ENCODE measurements at places on chromosomes 2 and 18. TPM values are rescaled to one million over a fixed set of nuclear protein-coding genes. Genes with fewer than 3 reads are reported as not detected.

The BMPR2 gene
- total RNA-seq: 7.4 TPM

The BMP10 gene
- not detected for total RNA-seq

DNA sequence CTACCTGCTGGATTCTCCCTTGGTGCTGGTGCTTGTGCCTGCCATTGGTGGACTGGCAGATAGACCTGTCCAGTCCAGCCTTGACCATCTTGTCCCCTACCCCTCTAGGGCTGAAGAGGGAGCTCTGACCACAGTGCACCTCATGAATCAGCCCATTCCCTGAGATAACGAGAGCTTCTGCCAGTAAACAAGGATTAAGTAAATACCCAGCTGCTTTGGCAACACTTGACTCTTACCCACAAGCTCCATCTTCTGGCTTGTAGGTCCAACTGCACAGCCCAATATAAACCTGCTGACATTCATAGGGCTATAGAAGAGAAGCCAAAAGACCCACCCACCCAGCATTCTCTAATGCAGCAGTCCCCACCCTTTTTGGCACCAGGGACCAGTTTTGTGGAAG, 186.4 kb downstream of the PIK3C3 start:
- DNase-seq: peak; percentile 53
- no peak overlapping the region for H3K27ac ChIP-seq
- H3K4me1 ChIP-seq: no peaks in the 10 kb centered on the region
- no peaks in the 10 kb centered on the region for H3K27me3 ChIP-seq
- no peak overlapping the region for H3K4me3 ChIP-seq

- peaks cover 10% of the 10 kb centered on the region for H3K27me3 ChIP-seq
- H3K27ac ChIP-seq: no peak within 1 kb of the TSS
- DNase-seq: peak; percentile 68
- no peaks in the 10 kb centered on the region for H3K36me3 ChIP-seq
- H3K4me3 ChIP-seq: peak within 1 kb of the TSS; percentile 39
These were observed at the start of gene KCNF1 for GRCh38 chr2:10911291-10912075. Gene KCNF1, plus strand, starts transcription at chr2:10911934. Its CDS starts 493 bp downstream, at chr2:10912427.

GRCh38 chr2:133794114-133794513, 225.9 kb upstream of the NCKAP5 start:
- no peaks in the 10 kb centered on the region for H3K36me3 ChIP-seq
- no peaks in the 10 kb centered on the region for H3K27me3 ChIP-seq
- H3K4me1 ChIP-seq: peaks cover 6% of the 10 kb centered on the region
- H3K4me3 ChIP-seq: no peak overlapping the region
- no peak for DNase-seq

DNA sequence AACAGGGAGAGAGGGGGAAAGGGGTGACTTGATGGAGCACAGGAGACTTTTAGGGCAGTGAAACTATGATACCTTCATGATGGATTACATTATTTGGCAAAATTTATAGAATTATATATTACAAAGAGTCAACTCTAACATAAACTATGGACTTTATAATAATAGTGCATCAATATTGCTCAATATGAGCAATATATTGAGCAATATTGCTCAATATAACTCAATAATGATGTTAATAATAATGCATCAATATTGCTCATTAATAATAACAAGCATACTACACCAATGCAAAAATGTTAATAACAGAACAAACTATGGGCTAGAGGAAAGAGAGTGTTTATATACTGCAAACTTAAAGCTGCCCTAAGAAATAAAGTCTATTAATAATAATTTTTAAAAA, 3.1 kb upstream of the UNC80 start:
- H3K27ac ChIP-seq: no peak overlapping the region
- H3K27me3 ChIP-seq: no peaks in the 10 kb centered on the region
- DNase-seq: no peak
- no peaks in the 10 kb centered on the region for H3K4me1 ChIP-seq
- no peak overlapping the region for H3K4me3 ChIP-seq

DNA sequence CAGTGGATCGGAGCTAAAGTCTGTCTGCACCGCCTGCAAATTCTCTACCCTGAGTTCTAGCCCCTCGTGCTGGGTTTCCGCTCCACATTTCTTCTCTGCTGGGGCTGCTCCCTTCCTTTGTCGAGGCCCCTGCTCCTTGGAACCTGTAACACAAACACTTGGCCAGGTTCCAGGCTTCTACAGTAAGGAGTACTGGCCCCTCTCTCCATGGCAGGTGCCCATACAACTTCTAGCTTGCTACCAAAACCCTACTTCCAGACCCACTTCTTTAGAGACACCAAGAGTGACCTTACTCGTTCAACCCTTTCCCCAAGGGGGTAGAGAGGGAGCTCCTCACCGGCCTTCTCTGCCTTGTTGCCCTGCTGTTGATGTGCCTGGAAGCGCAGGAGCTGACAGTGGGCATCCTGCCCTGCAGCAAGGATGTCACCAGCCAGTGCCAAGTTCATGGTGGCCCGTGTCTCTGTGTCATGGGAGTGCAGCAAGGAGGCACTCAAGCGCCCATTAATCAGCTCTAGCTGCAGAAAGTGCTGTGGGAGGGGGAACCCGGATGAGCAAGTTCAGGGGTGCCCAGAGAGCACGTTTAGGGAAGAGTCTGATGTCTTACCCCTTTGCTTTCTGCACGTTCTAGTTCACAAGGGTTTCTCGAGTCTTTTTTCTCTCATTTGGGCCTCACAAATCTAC, 1.1 kb downstream of the PREB start:
- no peak for DNase-seq
- peaks cover 20% of the 10 kb centered on the region for H3K36me3 ChIP-seq
- H3K4me3 ChIP-seq: peak overlapping the region; percentile 96
- peaks cover 44% of the 10 kb centered on the region for H3K4me1 ChIP-seq
- peaks cover 3% of the 10 kb centered on the region for H3K27me3 ChIP-seq

DNA sequence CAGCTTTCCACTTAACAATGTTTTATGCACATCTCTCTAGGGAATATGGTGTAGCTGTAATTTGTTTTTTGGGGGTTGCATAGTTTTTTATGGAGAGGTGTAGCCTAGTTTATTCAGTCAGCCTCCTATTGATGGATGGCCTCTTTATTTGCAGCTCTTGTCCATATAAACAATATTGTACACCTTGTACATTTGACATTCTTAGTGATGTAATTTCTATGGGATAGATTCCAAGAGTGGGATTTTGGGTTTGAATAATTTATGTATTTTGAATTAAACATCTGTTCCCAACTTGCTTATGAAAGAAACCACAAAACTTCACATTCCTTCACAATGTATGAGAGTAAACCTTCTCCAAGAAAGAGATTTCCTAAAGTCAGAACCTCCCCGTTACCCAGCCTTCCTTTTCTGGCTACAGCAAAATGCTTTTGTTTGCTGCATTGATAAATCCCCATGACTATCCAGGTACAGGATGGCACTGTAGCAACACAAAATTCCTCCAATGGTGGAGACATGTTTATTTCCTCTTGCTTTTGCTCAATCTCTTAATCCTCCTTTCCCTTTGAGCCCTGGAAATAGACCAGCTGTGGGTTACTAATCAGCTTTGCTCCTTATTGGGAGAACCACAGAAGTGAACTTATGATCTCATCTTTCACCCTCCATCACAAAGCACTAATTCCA, 58.4 kb upstream of the GALR1 start:
- H3K36me3 ChIP-seq: no peaks in the 10 kb centered on the region
- H3K27ac ChIP-seq: no peak overlapping the region
- no peak overlapping the region for H3K4me3 ChIP-seq
- no peak for DNase-seq
- no peaks in the 10 kb centered on the region for H3K4me1 ChIP-seq
- no peaks in the 10 kb centered on the region for H3K27me3 ChIP-seq

The ABCA12 gene
- total RNA-seq: 0.04 TPM

GRCh38 chr2:233076749-233077148, 16.6 kb downstream of the INPP5D start:
- peaks cover 3% of the 10 kb centered on the region for H3K36me3 ChIP-seq
- H3K27me3 ChIP-seq: no peaks in the 10 kb centered on the region
- no peak overlapping the region for H3K27ac ChIP-seq
- H3K4me1 ChIP-seq: peaks cover 16% of the 10 kb centered on the region
- no peak overlapping the region for H3K4me3 ChIP-seq

The VWA3B gene
- not detected for total RNA-seq

DNA sequence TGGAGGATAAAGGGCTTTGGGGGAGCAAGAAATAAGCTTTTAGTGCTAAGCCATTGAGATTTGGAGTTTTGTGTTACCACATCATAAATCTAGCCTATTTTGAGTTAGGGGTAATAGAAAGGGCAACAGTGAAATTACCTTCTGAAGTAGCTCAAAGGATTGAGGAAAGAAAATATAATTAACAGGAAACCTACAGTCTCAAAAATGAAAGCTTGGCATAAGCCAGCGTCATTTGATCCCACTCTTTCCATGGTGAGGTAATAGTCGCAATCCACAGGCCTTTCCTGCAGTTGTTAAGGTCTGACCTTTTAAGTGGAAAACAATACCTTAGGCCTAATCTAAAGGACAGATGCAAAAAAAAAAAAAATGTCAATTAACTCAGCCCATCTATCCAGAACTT, 182.7 kb downstream of the UXS1 start:
- no peak for DNase-seq
- H3K4me1 ChIP-seq: peaks cover 6% of the 10 kb centered on the region
- 0 out of 3 replicates have a peak, but pooled peaks cover 7% of the 10 kb centered on the region for H3K27me3 ChIP-seq
- no peak overlapping the region for H3K4me3 ChIP-seq

The GPR35 gene
- total RNA-seq: 27.1 TPM

- no peak overlapping the region for H3K4me3 ChIP-seq
- H3K27ac ChIP-seq: no peak overlapping the region
- no peaks in the 10 kb centered on the region for H3K27me3 ChIP-seq
- DNase-seq: no peak
- H3K36me3 ChIP-seq: no peaks in the 10 kb centered on the region
- H3K4me1 ChIP-seq: no peaks in the 10 kb centered on the region
These were observed 120.1 kb upstream of the REV1 start for GRCh38 chr2:99609851-99610381.

The ZC3H6 gene
- 0.93 TPM for total RNA-seq

The RIOK3 gene
- 39.6 TPM for total RNA-seq

The KCNG2 gene
- not detected for total RNA-seq

- H3K27me3 ChIP-seq: no peaks in the 10 kb centered on the region
- no peaks in the 10 kb centered on the region for H3K36me3 ChIP-seq
- no peak for DNase-seq
These were observed 34.7 kb downstream of the RBKS start for GRCh38 chr2:27855476-27855875.

DNA sequence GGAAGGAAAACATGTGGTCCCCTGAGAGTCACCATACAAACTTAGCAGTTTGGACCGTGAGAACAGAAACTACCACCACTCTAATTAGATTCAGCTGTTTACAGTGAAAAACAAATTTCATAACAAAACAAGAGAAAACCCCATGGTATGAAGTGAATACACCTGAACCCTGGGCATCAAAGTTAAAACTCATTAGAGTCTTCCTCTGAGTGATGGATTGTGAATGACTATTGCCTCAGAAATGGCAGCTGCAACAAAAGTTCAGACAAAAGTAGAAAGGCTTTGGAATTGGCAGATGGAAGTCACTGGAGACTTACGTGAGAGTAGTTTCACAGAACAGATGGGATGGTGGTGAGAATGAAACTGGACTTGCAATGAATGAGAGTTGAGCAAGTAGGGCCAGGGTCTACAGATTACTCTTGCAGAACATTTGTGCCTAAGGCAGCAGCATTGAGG, 98.0 kb downstream of the AAK1 start:
- no peaks in the 10 kb centered on the region for H3K27me3 ChIP-seq
- no peak overlapping the region for H3K4me3 ChIP-seq
- DNase-seq: no peak
- H3K4me1 ChIP-seq: no peaks in the 10 kb centered on the region

The ABCG5 gene
- 5.8 TPM for total RNA-seq

GRCh38 chr18:64714086-64714485, 565.2 kb upstream of the LINC00305 start:
- H3K27ac ChIP-seq: no peak overlapping the region
- no peak overlapping the region for H3K4me3 ChIP-seq
- no peaks in the 10 kb centered on the region for H3K36me3 ChIP-seq
- no peak for DNase-seq
- H3K4me1 ChIP-seq: no peaks in the 10 kb centered on the region
- H3K27me3 ChIP-seq: no peaks in the 10 kb centered on the region

GRCh38 chr2:32960647-32961403, 14.1 kb downstream of the LTBP1 start:
- H3K4me3 ChIP-seq: no peak overlapping the region
- no peak for DNase-seq
- no peaks in the 10 kb centered on the region for H3K4me1 ChIP-seq
- H3K36me3 ChIP-seq: no peaks in the 10 kb centered on the region

- no peaks in the 10 kb centered on the region for H3K4me1 ChIP-seq
- no peak for DNase-seq
- no peak overlapping the region for H3K4me3 ChIP-seq
- H3K36me3 ChIP-seq: no peaks in the 10 kb centered on the region
- no peak overlapping the region for H3K27ac ChIP-seq
- peaks cover 8% of the 10 kb centered on the region for H3K27me3 ChIP-seq
These were observed 108.5 kb upstream of the LYPD6 start for GRCh38 chr2:149221898-149222297.

The NPPC gene
- not detected for total RNA-seq

DNA sequence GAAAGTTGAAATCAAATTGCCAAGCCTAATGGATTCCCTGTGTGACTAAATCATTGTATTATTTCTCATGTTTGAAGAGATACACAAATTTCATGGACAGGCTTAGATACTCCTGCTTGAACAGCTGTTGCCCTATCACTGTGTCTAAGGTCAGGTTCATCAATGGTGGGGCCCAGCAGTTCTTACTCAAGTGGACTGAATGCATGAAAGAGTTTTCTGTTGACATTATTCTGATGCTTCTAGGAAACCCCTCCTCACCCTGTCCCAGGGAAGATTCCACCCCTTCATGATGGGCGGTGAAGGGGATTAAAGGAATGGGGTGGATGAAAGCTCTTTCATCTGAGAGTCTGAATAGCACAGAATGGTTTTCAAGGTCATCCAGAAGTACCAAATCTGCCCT, 148.8 kb downstream of the INO80D start:
- H3K27me3 ChIP-seq: peaks cover 2% of the 10 kb centered on the region
- peaks cover 15% of the 10 kb centered on the region for H3K4me1 ChIP-seq
- no peak overlapping the region for H3K27ac ChIP-seq
- peak; percentile 73 for DNase-seq
- H3K4me3 ChIP-seq: no peak overlapping the region

DNA sequence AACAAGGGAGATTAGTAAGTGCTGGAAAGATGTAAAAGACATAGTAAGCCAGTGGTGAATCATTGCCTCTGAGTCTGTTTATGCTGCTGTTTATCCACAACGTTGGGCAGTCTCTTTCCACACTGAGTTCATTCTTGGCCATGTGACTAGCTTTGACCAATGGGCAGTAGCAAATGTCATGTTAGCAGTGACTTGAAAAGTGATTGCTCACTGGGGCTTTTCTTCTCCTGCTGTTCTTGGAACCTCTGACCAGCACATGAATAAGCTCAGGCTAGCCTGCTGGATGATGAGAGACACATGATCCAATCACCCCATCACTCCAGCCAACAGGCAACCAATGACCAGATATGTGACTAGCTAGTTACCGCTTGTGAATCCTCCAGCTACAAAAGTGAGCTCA, 360.4 kb downstream of the SLC4A3 start:
- no peak overlapping the region for H3K4me3 ChIP-seq
- DNase-seq: no peak
- no peaks in the 10 kb centered on the region for H3K36me3 ChIP-seq
- no peaks in the 10 kb centered on the region for H3K4me1 ChIP-seq
- no peak overlapping the region for H3K27ac ChIP-seq
- peaks cover 20% of the 10 kb centered on the region for H3K27me3 ChIP-seq
